ENCODE measurements at places on chromosomes 12 and 14.

DNA sequence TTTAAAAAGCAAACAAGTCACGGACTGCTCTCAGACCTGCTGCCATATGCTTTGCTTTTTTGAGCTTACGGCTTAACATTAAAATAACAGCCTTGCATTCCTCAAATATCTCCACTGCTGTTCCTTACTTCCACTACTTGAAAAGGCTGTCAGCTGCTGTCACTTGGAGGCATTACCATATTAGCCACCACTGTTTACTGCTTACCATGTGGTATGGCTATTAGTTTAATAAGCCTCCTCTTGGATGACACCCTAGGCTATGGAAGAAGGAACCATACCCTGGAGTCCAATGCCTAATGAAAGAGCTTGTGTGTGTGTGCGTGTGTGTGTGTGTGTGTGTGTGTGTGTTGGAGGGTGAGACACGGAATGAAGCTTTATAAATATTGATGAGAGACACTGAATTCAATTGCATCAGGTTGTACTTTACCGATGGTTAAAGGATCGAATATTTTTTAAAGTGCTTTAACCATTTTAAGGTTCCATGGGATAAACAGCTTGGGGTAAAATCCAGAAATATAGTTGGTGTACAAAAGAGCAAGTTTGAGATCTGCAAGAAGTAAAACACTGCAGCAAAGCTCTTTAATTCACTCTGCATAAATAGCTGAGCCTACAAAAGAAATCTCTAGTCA, 174.5 kb downstream of the TTC7B start:
- DNase-seq = no peak

DNA sequence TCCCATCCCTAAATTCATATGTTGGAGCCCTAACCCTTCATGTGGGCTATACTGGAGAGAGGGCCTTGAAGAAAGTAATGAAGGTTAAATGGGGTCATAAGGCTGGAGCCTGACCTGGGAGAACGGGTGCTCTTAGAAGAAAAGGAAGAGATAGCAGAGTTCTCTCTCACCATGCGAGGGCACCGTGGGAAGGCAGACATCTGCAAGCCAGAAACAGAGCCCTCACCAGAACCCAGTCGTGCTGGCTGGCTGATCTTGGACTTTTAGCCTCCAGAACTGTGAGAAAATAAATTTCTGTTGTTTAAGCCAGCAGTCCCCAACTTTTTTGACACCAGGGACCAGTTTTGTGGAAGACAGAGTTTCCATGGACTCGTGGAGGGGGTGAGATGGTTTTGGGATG, 149.3 kb downstream of the ATP23 start:
- no peak for DNase-seq

DNA sequence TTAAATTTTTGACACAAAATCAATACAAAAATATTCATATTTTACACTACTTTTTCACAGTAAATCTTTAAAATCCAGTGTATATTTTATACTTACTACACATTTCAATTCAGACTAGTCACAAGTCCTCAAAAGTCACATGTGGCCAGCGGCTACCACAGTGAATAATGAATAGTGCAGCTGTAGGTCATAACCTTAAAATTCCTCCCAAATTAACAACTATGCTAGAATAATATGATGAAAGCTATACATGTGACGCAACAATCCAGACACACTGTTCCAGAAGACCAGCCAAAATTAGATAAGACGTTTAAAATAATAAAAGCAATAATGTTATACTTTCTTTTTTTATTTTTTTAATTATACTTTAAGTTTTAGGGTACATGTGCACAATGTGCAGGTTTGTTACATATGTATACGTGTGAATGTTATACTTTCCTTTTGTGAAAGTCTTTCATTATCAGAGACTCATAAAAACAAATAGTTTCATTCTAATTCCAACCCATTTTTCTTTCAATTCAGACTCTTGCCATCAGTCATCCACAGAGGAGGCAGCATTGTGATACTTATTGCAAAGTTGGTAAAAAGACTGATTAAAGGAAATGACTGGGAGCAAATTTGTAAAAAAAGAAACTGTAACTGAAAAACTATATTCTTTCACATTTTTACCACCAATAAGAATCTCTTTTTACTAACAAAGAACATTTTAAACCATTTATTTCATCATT, 67.0 kb downstream of the C2CD5 start:
- DNase-seq = no peak

- no peak for DNase-seq
Measured at GRCh38 chr14:61556455-61556854, 138.9 kb upstream of the HIF1A start.

DNA sequence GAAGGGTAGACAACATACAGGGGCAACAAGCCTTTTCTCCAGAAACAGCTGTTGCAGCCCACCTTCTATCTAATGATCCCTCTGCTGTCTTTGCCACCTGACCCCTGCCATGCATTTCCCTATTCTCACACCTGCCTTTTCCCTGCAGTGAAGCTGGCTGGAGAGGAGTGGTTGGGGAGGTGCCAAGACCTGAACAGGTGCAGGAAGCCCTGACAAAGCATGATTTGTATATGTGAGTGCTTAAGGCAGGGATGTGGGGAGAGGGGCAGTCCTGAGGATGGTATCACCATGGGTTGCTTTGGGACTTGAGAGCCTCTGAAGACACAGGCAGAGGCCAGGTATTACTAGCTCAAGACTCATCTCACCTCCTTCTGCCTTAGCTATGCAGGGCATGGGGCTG, 2.9 kb upstream of the PFDN5 start:
- DNase-seq = no peak

- no peak for DNase-seq
Measured at GRCh38 chr14:33401311-33401710, 462.6 kb downstream of the NPAS3 start.

DNA sequence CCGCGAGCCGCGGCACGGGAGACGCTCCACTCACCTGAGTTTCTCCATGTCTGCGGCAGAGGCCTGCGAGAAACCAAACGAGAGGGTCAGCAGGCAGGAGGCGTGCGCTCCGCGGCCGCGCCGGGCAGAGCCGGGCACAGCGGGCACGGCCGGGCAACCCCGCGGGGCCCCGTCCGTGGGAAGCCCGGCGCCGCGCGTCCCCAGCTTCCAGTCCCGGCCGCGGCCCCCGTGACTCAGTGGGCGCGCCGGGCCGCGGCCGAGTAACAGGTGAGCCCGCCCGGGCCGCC, 19.4 kb downstream of the BEGAIN start:
- no peak for DNase-seq

- DNase-seq = no peak
Measured at GRCh38 chr12:132257955-132258490, 71.4 kb downstream of the GALNT9 start.

DNA sequence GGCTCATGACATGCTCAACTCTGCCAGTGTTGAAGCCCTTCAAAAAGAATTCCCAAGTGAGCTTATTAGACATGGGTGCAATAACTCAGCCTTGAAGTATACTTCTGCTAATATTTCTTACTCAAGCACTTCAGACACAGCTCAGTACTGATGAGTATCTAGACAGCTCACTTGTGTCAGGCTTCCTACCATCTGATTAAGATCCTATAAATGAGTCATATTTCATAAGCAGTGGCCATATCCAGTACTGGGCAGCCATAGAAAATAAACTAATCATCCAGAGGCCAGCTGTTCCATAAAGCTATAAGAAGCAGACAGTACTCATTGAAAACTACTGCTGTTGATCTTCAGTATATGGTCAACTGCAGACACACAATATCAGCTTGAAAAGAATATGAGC, 12.9 kb downstream of the FSCB start:
- DNase-seq = no peak

GRCh38 chr12:19518209-19518608, 78.9 kb downstream of the AEBP2 start:
- no peak for DNase-seq

DNA sequence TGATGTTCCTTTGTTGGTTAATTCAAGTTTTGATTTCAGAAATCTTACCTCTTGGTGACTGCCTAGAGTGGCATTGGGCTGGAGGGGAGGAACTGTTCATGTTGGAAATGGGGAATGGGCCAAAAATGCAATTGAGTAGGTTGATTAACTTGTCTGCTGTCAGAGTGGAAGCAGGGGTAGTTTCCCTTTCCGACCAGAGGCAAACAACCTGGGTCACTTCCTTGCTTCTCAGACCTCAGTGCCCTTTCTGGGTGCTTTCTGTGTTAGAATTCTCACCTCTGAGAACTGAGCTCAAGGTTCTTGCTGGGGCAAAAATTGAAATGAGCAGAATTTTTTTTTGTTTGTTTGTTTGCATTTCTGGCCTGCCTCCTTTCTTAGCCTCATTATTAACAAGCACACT, 2.3 kb upstream of the M6PR start:
- no peak for DNase-seq

DNA sequence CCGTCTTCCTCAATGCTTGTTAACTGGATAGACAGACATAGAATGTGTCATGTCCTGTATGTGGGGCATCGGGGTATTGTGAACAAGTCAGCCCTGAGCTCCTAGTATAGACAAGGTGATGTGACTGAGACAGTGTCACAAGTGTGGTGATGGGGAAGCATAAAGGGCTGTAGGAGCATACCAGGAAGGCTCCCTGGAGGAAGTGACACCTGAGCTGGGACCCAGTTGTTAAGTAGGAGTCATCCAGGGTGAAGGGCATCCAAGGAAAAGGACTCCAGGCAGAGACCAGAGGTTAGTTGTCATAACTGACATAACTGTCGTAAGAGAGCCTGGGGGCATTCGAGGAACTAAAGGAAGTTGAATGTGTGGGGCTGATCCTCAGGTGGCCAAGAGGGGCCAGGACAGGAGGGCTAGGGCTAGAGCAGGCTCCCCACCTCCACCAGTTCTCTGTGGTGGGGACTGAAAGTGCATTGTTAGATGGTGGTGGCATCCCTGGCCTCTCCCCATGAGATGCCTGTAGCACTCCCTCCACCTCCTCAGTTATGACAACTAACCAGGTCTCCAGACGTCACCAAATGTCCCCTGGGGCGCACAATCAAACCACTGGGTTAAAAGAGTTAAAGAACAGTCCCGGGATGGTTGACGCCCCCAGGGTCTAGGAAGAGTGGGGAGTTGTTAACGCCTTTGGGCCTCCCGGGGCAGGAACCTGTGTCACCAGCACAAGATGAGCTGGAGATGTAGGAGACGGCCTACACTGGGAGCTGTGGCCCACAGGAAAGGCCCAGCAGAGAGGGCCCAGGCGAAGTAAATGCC, 2.4 kb downstream of the FICD start:
- no peak for DNase-seq

- no peak for DNase-seq
Measured at GRCh38 chr12:19574601-19575000, 135.3 kb downstream of the AEBP2 start.
